ENCODE measurements at places on chromosomes 3 and 15. TPM values are rescaled to one million over a fixed set of nuclear protein-coding genes. Genes with fewer than 3 reads are reported as not detected.

- DNase-seq, result no peak
Measured at GRCh38 chr3:76096836-76097588, 311.7 kb upstream of the ZNF717 start.

DNA sequence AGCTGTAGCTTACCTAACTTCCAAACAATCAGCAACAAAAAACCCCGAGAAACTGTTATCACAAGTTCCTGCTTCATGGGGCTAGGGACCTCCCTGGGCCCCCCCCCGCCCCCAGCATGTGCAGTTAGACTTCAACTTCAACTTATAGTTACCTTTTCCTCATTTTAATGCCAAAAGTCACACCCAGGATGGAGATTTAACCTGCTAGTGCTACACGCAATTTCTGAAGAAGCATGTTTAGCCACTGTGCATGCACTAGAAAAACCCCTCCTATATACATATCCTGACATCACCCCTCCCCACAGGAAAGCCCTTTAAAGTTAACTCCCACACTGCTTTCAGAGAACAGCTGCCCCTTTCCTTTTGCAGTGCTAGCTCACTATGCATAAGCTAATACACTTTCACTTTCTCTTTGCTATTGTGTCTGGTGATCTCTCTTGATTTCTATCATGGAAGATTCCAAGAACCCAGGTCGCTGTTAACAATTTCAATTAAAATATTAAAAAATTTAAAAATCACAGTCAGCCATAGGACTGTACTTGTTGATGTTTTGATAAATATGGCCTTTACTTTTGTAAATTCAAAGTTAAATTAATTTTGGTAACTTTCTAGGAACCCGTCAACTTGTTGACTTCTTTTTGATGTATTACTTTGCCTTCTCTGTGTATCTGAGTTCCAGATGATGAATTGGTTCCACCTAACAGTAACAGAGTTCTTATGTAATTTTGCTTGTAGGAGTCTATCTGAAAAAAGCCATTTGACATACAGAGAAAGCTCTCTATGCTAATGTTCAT lies 75.2 kb upstream of the ACAD9 start:
- no peak for DNase-seq

GRCh38 chr3:72816862-72817355 lies 31.3 kb downstream of the SHQ1 start:
- DNase-seq, result no peak

DNA sequence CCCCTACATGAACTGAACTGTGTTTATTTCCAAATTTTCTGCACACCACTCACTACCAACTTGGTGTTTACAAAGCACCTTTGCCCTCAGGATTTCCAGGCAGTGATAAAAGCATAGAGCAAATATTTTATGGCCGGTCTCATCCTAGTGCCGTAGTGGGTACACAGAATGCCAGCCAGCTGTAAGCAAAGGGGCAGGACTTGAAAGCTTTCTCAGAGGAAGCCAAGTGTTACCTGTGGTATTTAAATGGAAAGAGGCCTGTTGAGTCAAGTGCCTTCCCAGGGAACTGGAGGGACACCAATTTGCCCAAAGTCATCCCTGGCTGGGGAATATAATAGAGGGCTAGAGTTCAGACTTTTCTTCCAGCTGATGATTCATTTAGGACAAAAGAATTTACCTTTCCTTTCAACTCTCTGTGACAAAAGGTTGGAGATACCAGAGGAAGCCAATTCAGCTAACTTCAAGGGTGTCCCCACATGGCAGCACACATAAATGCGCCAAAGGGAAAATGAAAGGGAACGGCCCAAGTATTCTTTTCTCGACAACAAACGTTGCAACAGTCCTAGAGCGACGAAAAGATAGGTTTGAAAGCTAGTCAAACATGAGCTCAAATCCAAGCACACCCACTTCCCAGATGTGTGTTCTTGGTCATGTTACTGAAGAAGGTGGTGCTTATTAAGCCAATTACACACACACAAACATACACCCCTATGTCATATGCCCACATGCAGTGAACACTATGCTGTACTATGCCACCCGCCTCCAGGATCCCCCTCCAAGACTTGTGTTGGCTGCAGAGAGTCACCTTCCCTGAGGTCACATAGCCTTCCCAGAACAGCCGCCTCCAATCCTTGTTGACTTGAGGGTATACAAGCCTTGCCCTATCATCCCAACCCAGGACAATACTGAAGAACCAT lies 27.7 kb downstream of the MAGI1 start:
- no peak for DNase-seq

- DNase-seq, result no peak
Measured at GRCh38 chr3:197533396-197533795, 22.4 kb downstream of the BDH1 start.

DNA sequence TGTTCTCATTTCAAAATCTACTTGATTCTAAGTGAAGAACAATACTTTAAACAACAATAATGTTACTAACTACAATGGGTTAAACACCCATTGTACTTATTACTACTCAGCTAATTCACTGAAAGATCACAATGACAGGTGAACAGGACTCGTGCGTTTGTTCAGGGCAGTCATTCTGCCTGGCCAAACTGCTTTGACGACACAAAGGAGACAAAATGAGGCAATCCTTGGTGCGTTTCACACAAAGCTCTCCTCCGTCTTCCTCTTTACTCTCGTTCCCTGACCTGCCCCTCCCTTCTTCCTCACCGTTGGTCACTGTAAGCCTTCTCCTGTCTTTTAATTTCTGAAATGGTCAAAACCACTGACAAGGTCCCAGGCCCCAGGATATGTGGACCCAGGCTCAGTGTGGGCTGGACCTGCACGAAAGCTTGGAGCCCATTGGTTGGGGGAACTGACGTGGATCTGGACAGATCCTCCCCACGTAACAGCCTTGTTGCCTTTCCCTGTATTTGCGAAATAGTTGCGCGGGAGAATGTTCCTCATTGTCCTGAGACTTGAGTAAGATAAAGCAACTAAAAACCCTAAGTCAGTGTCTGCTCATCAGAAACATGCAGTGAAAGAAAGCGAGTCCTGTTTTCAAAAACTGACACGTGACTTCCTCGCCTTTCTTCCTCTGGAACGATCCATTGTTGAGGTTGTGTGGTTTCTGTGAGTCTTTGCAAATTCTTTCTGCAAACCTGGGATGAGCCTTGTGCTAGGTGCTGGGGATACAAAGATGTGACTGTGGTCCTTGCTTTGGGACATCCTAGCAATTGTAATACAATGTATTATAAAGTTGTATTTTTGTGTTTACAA lies 147.1 kb upstream of the RGMA start:
- no peak for DNase-seq

- no peak for DNase-seq
Measured at GRCh38 chr15:55218056-55218455, 21.3 kb upstream of the RSL24D1 start.

DNA sequence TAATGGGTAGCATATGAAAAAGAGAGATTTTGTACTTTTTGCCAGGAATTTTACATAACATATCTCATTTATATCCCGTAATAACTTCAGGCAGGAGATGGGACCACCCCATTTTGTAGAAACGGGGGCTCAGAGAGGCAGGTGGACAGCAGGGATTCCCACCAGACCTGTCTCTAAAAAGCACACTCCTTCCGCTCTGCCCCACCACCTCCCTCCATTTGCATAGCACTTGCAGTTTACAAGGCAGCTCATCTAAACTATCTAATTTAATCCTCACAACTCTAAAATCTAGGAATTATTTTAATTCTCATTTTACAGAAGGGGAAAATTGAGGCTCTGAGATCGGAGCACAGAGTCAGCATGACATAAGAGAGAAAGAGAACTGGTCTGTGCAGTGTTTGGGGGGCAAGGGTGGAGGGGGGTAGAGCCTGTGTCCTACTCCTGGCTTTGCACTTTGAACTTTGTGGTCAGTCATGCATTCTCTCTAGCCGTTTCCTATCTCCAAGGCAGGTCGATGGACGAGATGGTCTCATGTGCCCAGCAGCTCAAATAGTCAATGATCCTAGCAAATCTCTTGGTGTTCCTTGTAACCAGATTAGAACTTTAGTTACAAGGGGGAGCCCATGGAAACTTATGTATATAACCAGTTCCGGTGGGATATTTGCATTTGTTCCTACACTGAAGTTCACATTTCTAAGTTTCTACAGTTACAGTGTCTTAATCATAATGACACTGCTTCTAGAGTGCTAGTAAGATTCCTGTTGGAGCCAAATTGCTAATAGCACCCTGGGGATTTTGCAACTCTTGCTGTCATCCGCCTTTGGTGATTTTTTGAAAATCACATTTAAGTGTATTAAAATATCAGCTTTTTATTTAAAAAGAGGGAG lies 18.6 kb downstream of the CRYGS start:
- no peak for DNase-seq

- no peak for DNase-seq
Measured at GRCh38 chr3:72052841-72053409, 268.0 kb upstream of the PROK2 start.

DNA sequence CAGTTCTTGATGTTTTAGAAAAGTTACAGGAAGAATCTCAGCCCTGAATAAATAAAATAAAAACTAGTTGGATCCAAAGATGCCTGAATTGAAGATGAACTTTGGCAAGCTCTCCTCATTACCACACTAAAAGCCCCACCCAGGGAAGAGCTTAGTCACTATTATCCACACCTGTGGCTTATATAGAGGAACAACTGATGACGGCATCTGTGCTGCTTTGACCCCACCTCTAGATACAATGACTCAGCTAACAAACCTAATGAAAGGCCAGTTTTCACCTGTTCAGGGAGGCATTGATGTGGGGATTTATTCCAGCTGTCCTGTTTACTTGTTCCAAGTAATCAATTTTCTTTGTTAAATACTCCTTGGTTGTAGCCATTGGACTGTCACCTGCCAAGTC lies 604.7 kb upstream of the EPHA6 start:
- no peak for DNase-seq

DNA sequence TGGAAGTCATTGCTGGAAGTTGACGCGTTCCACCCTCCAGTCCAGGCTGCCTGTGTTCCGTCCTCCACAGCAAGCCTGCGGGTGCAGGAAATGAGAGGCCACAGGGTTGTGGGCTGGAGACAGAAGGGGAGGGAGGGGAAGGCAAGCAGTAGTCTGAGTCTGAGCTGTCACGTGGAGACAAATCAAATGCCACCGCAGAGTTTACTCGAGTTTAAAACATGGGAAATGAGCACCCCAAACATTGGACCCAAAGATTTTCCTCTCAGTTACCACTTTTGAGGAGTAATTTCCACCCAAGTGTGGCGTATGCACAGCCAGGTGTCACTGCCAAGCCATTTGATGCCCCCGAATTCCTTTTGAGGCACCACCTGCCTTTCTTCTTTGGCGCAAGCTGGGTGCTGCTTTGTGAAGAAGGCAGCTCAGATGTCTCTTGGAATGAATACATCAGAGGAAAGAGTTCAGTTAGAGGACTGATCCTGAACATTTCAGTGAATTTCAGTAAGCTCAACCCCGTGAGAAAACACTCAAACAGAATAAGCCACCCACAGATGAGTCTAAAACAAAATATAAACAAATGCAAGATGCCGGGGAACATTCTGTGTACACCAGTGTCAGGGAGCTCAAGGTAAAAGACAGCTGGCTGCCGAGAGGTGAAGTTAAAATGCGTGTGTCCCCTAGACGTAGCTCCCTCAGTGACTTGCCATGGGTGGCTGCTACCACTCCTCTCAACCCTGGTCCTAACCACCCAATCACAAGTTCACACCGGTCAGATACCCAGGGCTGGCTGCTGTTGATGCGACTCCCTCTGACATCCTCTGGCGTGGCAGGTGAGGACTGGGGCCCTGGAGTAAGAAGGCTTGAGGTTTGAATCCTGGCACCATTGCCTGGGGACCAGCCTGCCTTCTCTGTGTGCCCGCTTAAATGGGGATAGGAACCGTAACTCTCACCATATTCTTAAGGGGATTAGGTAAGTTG lies 203.8 kb downstream of the UACA start:
- no peak for DNase-seq

GRCh38 chr3:8365541-8365940 lies 136.1 kb upstream of the LMCD1 start:
- DNase-seq, result no peak

GRCh38 chr15:28037969-28038590 lies 61.0 kb downstream of the OCA2 start:
- no peak for DNase-seq

GRCh38 chr3:48472673-48472922 lies 26.1 kb downstream of the ATRIP start:
- no peak for DNase-seq

DNA sequence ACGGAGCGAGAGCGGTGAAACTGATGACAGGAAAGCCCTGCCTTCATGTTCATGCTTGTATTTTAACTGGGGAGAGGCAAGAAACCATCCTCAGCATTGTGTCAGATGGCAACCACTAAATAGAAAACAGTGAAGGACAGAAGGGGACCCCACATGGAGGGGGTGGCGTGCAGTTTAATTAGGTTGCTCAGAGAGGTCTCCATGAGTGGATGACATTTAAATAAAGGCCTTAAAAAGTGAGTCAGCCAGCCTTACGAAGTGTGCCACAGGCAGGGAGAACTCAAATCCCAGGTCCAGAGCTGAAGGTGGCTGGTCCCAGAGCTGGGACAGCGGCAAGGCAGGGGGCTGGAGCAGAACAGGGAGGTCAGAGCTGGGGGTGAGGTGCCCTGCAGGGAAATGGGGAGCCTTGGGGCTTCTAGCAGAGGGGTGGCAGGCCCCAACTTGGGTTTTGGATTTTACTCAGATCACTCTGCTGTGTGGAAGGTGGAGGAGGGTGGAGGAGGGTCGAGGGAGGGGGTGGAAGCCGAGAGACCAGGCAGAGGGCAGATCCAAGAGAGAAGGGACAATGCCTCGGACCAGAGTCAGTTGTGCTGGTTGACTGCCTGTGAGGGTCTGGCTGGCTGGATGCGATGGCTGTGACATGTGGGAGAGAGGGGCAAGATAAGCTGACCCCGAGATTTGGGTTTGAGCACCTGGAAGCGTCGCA lies 73.7 kb downstream of the KLF13 start:
- DNase-seq, result no peak

HGD gene
- total RNA-seq, result 0.46 TPM

CD80 gene
- total RNA-seq, result not detected

PRR23E gene
- not detected for total RNA-seq

FBN1 gene
- total RNA-seq, result 18.3 TPM

C2CD4A gene
- 2.3 TPM for total RNA-seq

GP5 gene
- total RNA-seq, result not detected

GALNT15 gene
- total RNA-seq, result 32.4 TPM

IL17RB gene
- 1.3 TPM for total RNA-seq

NPAP1 gene
- not detected for total RNA-seq

PIERCE2 gene
- 3.7 TPM for total RNA-seq
